ENCODE measurements at places on chromosomes 4 and X. TPM values are rescaled to one million over a fixed set of nuclear protein-coding genes. Genes with fewer than 3 reads are reported as not detected.

VCX gene
- polyA plus RNA-seq = not detected

MSANTD1 gene
- not detected for polyA plus RNA-seq

GLOD5 gene
- polyA plus RNA-seq = not detected

NWD2 gene
- polyA plus RNA-seq = not detected

ERCC6L gene
- polyA plus RNA-seq = 0.94 TPM
